ENCODE measurements at places on chromosomes 6 and 20.

GRCh38 chr6:143363299-143363698, 87.2 kb downstream of the ADAT2 start:
- no peak for DNase-seq

DNA sequence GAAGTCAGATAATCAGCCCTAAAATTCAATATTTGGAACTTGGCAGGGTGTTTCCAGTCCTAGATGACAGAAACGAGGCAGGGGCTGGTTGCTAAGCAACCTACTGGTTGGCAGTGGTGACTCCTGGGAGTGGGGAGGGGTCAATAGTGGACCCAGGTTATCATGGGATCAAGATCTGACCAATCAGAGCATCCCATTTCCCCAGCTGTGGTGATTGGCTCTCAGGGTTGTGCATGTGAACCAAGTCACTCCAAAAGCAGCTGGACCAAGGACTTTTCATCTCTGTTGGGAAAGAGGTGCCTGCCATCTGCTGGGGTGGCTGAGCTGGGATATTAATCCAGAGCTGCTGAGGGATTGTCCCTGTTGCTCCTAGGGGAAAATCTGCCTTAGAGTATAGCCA, 253.4 kb downstream of the PREX1 start:
- no peak for DNase-seq

GRCh38 chr20:11332381-11332780, 585.3 kb upstream of the BTBD3 start:
- DNase-seq, result no peak

DNA sequence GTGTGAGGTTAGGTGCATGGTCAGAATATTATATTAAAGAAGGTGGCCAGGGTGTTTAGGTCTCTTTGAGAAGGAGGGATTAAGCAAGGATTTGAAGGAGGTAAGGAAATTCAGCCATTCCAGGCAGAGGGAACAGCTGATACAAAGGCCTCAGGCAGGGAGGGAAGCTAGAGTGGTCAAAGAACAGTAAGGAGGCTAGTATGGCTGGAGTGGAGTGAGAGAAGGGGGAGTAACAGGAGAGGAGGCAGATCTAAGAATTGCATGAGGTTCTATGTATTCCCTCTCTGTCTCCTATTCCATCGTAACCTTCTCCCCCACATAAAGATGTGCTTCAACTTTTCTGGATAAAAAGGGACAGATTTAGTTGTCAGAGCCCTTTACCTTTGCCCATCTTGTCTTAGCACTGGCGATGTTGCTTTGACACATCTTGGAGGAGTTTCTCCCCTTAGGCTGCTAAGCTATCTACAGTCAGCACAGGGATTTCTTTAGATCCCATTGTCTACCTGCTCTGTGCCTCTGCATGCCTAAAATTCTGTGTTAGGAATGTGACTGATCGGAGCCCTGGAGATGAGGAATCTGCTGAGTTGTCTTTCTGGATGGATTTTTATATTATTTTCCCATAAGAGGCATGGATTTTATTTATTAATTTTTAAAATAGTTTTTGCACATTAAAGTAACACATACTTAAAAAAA, 59.9 kb downstream of the KLHL31 start:
- no peak for DNase-seq

DNA sequence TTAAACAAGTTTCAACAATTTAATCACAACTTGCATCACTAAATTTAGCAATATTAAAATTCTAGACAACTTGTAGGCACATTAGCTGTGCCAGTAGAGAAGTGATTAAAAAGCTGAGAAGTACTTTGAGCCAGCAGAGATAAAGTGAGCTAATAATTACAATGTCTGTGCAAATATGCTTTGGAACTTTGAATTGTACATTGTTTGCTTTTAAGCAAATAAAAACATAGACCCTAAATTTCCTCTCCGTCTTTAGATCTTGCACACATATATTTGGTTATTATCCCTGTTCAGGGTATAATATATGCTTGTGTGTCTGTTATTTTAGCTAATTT, 44.2 kb upstream of the DEFB112 start:
- no peak for DNase-seq

DNA sequence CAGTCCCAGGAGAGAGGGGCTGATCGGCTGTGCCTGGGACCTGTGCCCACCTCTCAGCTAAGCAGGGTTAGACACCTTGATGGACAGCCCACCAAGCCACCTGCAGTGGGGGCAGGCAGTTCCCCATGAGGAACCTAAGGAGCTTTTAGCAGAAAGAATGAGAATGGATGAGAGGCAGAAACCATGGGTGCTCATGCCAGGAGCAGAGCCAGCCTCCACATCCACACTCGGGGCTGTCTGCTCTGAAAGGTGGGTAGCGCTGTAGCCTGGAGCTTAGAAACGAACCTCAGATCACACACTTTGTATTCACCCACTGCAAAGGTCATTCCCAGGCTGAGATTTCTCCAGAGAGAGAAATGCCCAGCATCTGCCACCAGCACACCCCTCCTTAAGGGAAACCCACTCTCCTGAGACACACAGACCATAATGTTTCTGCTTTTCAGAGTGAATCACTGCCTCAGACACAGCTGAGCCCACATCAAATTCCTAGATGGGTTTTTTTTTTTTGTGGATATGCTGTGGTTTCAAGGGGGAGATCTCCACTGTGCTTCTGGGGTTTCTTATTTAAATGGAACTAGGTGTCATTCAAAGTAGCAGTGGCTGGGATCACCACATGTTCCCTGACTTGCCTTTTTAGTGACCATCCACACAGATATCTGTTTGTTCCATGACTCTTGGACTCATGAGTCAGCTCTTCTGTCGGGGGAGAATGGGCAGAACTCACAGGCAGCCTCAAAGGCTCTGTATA, 218.9 kb downstream of the EYA2 start:
- no peak for DNase-seq

Measured in stimulated activated CD4-positive, alpha-beta T cell treated with anti-CD3 and anti-CD28 coated beads, TNF-alpha, amount 100 ng/mL, for 24 hours (primary cell).